ENCODE measurements at places on chromosomes 4 and X.

- no peak for DNase-seq
Observed at GRCh38 chrX:127621780-127622179, 430.4 kb downstream of the ACTRT1 start.

GRCh38 chr4:120865985-120866384, 56.5 kb downstream of the PRDM5 start:
- DNase-seq = no peak

GRCh38 chr4:21992330-21992729, 43.8 kb upstream of the KCNIP4 start:
- DNase-seq = no peak

- no peak for DNase-seq
Observed at GRCh38 chr4:120215350-120215749, 148.7 kb upstream of the MAD2L1 start.

- no peak for DNase-seq
Observed at GRCh38 chrX:150517303-150517910, 51.0 kb upstream of the MTM1 start.

DNA sequence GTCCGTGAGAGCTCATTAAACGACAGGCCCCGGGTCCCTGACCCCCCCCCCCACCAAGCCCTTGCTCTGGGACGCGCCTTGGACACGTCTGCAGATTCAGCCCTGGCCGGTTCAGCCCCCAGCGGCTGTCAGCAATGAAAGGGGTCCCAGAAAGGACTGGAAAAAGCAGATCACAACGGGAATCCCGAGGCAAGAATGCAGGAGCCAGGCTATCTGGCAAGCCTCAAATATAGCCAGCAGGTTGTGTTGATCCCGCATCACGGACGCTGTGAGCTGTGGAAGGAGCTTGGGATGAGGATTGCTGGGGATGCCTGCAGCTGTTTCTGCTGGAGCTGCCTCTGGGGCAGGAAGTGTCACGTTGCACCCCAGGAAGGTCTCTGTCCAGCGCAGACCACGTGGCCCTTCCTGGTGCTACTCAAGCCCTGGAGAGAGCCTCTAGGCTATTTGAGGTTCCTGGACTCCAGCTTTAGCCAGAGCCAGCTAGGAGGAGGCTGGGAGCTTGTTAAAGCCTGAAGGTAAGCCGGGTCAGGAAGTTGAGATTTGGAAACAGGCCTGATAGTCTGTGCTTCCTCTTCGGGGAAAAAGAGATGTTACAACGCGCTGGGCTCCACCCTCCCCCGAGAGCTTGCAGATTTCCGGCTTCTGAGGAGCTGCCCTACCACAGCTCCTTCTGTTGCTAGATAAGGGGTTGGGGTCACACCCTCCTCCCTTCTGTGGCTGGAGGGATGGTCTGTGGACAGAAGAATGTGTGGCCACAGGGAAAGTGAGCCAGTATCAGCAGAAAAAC, 19.3 kb upstream of the CSF2RA start:
- no peak for DNase-seq

- no peak for DNase-seq
Observed at GRCh38 chr4:39045827-39046221, 13.6 kb upstream of the TMEM156 start.

Data from stimulated activated CD4-positive, alpha-beta T cell treated with anti-CD3 and anti-CD28 coated beads, Interleukin-1b, Interleukin-23, amount 100 ng/mL, for 1 hour (primary cell).